ENCODE measurements at places on chromosomes 13 and 19.
A peak's percentile ranks its signal among the peaks of the same experiment; 100 is the strongest.

DNA sequence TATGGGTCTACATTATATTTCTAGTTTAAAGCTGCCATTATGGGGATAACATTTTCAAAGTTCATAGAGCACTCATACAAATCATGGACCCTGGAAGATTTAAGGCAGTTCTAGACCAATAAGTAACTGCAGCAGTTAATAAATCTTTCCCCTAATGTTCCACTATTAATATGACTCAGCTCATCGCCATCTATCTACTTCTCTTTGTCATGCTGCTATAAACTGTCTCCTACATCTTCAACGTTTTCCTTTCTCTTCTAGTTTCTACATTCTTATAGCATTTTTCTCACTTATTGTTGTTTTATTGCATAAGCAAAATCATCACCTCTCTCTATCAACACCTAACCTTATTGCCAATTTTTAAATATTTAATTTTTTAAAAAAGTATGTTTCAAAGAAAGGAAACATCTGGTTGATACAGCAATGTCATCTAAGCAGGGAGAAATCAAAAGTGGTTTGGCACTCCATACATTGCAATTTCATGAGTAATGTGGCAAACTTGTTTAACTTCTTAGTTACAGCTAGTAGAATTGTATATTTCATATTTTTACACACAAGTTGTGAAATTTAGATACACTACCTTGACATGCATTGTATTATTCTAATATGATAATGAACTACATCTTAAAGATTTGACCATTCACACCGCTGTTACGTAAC lies 1500.4 kb upstream of the MIR17HG start:
- no peak for DNase-seq

- peak; percentile 16 for DNase-seq
These were observed 7.7 kb upstream of the CRTC1 start for GRCh38 chr19:18675779-18676178.

- DNase-seq = no peak
These were observed 9.9 kb downstream of the ZNF611 start for GRCh38 chr19:52724701-52725514.

- DNase-seq = no peak
These were observed 2.9 kb upstream of the MTUS2 start for GRCh38 chr13:28817204-28817603.

All from activated CD4-positive, alpha-beta T cell treated with anti-CD3 and anti-CD28 coated beads, Interleukin-2, Interleukin-6, amounts not matched to agents 100 ng/mL and 50 ng/mL, durations not matched to agents 16 hours and 8 hours (primary cell).